ENCODE measurements at places on chromosomes 16 and 17.

GRCh38 chr16:78237841-78238240, 138.4 kb downstream of the WWOX start:
- DNase-seq = no peak

DNA sequence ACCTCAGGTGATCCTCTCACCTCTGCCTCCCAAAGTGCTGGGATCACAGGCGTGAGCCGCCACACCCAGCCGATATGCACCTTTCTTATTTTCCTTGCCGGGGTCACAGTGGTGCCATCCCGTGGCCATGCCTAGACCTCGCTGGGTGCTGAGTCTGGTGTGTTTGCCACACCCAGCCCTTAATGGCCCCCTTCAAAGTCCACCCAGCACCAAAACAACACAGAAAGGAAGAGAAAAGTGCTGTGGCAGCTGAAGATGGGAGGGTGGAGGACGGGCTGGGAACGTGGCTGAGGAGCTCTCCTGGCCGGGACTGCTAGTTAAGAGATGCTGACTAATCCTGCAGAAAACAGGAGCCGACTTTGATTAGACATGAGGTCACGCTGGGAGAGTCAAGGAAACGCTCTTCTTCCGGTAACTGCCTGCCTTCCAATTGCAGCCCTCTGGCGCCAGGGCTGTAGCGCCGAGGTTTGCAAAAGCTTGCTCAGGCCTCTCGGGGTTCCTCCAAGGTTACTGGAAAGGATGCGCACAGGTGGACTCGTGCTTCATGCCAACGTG, 10.9 kb downstream of the SLC43A2 start:
- DNase-seq = no peak

DNA sequence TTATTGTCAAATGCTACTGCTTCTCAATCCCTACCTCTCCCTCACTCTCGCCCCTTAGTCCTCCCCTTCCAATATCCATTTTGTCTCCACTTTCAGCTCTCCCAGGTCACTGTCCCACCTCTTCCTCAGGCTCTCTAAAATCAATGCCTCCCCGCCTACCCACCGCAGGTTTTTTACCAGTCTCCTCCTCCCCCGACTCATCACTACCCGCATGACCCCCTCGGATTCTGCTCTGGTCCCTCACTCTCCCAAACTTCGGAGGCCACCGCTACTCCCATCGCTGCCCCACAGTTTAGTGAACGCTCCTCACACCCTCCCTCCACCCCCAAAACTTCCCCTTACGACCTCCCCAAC, 513 bp downstream of the CRLF3 start:
- peak; percentile 40 for DNase-seq

DNA sequence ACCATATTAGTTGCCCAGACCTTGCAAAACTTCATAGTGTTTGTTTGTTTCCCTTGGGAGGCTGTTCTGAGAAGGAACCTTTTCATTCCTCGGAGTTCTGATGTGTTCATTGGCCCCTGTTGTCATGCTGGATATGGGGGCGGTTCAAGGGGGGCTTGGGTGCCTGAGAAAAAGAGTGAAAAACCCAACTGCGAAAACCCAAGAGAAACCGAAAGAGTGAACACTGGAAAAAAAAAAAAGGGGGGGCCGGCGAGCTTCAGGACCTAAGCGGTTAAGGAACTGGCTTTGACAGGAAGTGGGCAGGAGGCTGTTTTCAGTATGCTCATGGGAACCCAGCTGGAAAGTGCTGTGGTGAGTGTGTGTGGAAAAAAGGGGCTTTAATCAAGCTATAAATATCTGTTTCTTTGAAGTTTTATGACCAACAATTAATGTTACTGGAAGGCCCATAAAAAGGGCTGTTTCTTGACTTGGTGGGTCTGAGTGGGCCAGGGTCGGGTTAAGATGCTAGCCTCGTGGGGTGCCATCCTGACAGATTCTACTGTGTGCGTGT, 510.7 kb downstream of the MAF start:
- no peak for DNase-seq

DNA sequence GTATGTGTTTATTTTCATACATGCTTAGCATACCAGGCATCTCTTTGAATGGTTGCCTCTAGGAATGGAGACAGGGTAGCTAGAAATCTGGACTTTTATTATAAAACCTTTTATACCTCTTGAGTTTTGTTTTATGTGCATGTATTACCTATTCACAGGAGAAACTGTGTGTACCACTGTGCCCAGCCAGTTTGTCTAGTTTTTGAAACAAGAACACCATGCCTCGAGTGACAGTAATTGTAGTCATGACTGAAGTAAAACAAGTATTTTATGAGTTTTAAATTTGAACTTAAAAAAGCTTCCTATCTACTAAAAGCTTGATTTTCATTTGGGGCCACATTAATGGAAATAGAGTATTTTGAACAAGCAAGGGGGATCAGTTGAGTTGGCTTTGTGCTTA, 57.4 kb downstream of the SNTB2 start:
- no peak for DNase-seq

DNA sequence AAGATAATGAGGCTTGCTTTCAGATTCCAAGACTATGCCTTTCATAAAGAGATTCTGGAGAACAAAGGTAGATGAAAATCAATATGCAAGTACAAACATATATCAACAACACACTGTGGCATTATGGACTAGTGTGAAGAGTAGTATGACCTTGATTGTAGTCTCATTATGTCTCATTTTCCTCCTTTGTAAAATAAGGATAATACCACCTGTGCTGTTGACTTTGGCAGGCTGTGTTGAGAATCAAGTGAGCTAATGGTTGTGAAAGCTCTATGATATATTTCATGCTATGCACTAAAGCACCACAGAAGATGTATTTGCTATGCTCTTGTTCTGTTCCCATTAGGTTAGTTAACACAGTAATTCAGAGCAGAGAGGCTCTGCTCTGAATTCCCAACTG, 78.5 kb upstream of the NACA2 start:
- peak; percentile 77 for DNase-seq

DNA sequence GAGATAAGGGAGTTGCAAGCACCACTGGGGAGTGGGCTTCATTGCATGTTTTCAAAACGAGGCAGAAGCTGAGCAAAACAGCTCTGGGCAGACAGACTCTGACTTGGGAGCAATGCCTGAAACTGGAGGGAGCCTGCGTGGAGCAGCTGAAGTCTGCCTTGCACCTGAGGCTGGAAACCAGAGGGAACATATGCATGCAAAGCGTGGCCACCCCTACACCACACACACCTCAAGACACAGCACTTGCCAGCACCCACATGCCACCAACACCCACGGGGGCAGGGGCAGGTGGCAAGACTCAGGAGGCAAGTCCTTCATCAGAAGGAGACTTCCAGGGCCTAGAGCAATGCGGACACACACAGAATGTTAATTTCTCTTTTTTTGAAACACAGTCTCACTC, 45.8 kb downstream of the COTL1 start:
- no peak for DNase-seq

- no peak for DNase-seq
Observed at GRCh38 chr17:82436601-82437324, 13.8 kb downstream of the CYBC1 start.

DNA sequence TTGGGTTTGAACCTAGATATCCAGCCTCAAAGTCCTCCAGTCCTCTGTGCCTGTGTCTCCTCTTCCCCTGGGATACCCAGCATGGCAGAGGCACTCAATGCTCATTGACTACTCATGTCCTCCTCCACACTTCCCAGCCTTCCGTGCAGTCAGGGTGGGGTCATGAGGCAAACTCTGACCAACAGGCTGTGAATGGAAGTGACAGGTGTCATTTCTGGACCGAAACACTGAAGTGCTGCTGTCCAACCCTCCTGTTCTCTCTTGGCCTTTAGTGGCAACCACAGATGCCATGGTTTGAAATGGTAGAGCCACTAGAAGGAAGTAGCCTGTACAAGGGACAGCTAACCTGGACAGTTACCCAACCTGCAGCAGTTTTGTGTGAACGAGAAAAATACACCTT, 46.7 kb upstream of the MAP3K14 start:
- no peak for DNase-seq
